ENCODE measurements at places on chromosomes 2 and 18.

DNA sequence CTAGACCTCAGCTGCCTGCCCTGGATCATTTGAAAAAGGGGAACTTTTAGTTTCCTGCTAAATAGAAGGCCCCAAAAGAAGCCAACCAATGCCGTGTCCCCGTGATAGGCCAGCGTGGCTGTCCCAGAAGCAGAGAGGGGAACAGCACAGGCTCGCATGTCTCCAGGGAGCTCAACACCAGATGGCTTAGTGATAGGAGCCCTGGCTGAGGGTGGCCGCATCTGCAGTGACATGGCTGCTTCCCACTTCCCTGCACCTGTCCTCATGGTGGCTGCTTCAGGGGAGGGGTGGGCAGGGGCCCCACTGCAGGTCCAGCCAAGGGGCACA, 79.6 kb downstream of the MBP start:
- DNase-seq: no peak

DNA sequence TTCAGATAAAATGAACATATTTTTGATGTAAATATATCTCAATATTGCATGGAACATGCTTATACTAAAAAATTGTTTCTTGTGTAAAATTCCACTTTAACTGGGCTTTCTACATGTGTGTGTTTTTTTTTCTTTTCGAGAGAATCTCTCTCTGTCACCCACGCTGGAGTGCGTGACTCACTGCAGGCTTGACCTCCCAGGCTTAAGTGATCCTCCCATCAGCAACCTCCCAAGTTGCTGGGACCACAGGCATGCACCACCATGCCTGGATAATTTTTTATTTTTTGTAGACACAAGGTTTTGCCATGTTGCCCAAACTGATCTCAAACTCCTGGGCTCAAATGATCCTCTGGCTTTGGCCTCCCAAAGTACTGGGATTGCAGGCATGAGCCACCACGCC, 254.6 kb downstream of the LOXHD1 start:
- no peak for DNase-seq

DNA sequence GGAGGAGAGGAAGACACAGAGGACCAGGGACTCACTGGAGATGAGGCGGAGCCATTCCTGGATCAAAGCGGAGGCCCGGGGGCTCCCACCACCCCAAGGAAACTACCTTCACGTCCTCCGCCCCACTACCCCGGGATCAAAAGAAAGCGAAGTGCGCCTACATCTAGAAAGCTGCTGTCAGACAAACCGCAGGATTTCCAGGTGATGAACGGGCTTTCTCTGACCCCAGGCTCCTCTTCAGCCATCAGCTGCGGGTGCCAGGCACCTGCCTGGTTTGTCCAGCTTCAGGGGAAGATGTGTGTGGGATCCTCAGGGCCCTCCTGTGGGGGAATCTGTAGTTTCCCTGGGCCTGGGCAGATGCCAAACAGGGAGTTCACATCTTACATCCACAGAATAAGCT, 60.4 kb downstream of the DYSF start:
- DNase-seq: no peak

DNA sequence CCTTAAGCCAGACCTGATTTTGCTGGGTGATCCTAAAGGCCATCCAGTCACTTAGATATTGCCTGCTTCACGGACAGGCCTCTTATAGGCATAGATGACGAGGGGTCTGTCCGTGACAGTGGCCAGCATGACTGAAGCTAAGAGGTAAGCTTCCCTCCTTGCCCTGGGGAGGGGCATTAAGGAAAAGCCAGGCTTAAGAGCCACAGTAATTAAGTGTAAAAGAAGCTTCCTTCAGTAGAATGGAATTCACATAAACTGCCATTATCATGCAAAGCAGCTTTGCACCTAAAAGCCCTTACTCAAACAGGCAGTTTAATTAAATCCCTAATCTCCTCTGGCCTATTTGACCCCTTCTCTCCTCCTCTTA, 99.4 kb upstream of the PKDCC start:
- peak; percentile 58 for DNase-seq
